ENCODE measurements at places on chromosomes 11 and 22.
A peak's percentile ranks its signal among the peaks of the same experiment; 100 is the strongest.

- DNase-seq, result no peak
These were observed 866 bp downstream of the GP1BB start for GRCh38 chr22:19723983-19724827.

GRCh38 chr11:65112546-65113360 lies 1.1 kb downstream of the TM7SF2 start:
- DNase-seq, result peak; percentile 70

GRCh38 chr22:40654522-40655167 lies 18.1 kb upstream of the MRTFA start:
- DNase-seq, result no peak

DNA sequence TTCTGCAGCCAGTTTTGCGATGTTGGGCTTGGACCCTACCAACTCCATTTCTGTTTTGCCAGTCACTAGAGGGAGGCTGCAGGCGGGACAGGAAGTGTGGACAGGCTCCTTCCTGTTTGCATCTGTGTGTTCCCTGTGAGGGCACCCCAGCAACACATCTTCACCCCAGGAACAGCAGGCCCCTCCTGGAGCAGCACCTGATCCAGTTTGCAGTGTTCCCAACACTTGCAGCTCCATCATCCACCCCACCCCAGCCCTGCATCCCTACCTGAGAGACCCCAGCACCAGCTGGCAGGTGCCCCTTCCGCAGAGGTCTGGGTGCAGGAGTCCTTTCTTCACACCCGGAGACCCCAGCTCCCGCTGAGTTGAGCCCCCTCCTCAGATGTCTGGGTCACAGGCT lies 7.4 kb upstream of the VSIG10L2 start:
- DNase-seq, result no peak

GRCh38 chr11:123093739-123094138 lies 31.8 kb upstream of the HSPA8 start:
- DNase-seq, result no peak

DNA sequence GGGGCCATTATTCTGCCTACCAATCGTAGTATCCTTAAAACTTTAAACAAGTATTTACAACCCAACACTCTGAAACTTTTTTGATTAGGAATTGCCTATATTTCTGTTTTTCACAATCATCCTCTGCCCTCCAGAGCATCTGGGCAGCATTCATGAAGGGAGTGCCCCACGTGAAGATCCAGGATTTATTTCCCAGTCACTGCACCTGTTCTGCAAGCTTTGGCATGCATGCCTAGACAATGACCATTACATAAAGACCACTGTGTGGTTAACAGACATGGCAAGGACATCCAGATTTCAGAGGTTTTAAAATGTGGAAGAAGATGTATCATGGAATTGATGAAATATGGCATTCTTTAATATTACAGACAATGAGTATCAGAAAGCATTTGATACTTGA lies 1083.8 kb downstream of the TBC1D22A start:
- no peak for DNase-seq

DNA sequence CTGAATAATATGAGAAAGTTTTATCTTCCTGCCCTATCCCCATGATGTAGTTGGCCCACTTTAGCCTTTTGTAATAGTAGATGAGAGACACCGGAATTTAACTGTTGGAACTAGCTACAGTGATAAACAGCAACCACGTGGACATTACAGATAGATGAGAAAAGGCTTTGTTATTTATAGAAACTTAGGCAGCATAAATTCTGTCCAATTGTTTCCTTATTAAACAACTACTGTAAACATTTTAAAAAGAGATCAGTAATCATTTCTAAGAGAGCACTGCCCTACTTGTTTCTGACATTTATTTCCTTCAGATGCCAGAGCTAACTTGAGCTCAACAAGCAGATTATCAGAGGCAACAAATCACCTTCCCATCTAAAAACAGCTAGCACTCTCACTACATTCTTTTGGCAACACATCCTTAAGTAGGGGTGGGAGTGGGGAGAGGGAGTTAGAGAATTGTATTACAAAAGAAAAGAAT lies 63.1 kb downstream of the SOX6 start:
- DNase-seq, result no peak

DNA sequence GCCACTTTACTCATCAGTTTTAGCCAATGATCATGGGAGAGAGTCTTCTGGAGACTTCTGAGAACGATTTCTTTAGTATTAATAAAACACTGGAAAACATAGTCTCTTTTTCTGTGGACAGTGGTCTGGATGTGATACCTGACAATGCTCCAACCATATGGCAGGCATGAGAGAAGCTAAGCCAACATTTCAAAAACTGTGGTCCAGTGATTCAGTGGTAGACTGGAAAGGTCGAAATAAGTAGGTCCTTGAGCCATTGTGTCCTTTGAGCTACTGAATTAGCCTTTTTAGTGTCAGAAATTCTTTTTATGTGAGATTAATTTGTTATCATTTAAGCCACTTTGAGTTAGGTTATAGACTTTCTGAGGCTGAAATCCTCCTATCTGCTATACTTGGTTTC lies 197.7 kb upstream of the CTSC start:
- no peak for DNase-seq

DNA sequence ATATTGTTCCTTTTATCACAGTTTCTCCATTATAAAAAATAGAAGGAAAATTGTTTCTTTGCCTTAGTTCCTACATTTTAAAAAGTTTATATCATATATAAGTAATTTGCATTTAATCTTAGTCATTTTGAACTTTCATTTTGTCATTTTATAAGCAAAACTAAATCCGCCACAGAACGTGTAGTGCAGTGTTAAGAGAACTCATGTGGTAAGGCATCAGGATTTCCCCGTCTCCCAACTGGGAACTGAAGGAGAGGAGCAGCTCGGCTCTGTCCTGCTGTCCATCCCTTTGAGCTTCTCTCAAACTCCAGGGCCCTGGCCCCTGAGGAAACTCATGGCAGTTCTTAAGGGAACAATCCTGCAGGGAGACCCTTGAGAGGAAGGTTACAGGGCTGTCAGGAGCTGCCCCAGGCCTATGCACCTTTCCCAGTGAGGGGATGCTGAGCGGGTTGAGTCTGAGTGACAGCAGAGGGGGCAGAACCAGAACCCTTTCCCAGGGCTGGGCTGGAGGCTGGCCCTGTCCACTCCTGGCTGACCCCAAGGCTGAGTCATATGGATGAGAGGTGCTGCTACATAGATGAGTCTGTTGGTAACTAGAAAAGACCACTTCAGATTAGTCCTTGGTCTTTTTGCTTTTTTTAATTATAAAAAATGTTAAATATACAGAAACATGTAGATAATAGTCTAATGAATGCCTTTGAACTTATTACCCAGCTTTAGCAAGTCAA lies 333.1 kb downstream of the TBC1D22A start:
- no peak for DNase-seq

- no peak for DNase-seq
These were observed 2.1 kb downstream of the FADD start for GRCh38 chr11:70205049-70205725.

GRCh38 chr11:30830681-30831080 lies 244.5 kb upstream of the MPPED2 start:
- no peak for DNase-seq

- DNase-seq, result no peak
These were observed 13.9 kb upstream of the PHLDA2 start for GRCh38 chr11:2942872-2943710.

GRCh38 chr11:45267052-45267451 lies 19.1 kb downstream of the SYT13 start:
- DNase-seq, result no peak

GRCh38 chr11:100182350-100182749 lies 504.7 kb upstream of the ARHGAP42 start:
- no peak for DNase-seq

- no peak for DNase-seq
These were observed 8.9 kb downstream of the RAPSN start for GRCh38 chr11:47440054-47440476.

DNA sequence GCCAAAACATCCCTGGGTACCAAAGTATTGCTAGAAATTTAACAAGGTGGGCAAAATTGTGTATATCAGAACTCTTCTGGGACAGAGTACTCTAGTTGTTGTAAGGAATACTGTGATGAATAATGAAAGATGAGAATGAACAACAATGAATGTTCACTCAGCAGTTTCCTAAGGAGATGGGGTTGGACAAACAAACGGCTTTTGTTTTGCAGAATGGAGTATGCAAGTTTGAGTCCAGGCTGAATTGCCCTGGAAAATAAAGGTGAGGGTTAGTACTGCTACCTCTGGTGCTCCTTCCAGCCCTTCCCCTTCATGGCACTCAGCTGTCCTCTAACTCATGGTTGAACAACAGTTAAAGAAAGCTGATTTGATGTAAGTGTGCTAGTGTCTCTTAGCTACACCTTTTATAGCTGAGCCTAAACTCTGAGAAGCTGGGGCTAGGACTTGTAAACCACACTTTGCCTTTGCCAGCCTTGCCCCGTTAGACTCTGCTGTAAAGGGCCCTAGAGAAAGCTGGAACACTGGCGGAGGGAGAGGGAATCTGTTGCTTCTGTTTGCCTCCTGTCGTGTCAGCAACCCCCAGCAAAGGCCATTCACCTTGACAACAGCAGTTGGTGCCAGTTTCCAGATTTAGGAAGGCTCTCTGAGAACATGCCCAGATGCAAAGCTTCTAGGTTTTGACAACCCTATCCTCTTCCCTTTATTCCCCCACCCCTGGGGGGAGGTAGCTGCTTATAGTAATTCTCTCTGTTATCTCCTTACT lies 41.2 kb upstream of the POLD3 start:
- DNase-seq, result no peak

DNA sequence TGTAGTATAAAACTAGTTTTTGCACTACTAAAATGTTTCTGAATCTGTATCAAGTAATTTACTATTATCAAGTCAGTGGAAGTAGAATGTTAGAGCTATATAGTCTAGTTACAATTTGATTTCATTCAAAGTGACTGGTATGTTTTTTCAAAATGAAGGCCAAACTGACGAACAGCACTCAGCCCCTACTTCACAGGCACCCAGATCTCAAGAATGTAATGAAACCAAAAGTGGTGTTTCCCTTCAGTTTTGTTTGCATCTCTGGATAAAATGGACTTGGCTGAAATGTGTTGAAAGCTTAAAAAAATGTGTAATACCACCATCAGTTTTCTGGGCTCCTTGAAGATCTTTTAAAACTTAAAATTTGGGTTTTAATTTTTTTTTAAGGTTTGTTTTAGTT lies 46.4 kb downstream of the QSER1 start:
- DNase-seq, result no peak

- DNase-seq, result no peak
These were observed 3.0 kb downstream of the SMTN start for GRCh38 chr22:31083923-31084810.

DNA sequence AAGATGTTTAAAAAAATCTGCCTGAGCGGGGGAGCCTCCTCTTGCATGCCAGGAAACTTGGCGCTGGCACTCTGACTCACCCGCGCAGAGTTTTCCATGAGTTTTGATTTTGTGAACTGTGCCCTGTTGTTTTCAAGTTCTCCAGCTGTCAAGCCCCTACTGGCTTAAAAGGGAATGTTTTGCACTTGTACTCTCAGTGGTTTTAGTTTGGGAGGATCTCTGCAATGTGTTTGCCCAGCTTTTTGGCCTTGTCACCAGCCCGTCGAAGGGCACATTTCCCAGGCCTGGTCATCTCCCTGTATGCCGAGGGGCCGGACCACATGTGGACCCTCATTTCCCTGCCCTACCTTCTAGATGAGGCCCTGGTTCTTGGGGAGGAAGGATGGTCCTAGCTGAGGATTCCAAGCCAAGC lies 12.2 kb downstream of the MRGPRF start:
- DNase-seq, result no peak

DNA sequence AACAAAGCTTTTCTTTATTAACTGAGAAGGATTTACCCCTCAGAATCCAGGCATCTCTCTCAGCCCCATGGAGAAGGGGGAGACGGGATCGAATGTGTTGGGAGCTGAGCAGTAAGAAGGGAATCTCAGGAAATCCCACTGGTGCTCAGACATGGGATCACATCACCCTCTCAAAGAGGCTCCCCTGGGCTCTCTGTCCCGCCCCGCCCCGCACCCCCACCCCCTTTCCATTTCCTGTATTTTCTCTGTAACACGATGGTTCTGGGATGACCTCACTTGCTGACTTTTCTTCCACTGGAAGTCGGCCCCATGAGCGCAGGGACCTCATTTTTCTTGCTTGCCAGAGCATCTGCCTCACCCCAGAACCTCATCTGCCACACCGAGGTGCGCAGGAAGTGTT lies 100.0 kb downstream of the RPS6KA4 start:
- DNase-seq, result no peak

DNA sequence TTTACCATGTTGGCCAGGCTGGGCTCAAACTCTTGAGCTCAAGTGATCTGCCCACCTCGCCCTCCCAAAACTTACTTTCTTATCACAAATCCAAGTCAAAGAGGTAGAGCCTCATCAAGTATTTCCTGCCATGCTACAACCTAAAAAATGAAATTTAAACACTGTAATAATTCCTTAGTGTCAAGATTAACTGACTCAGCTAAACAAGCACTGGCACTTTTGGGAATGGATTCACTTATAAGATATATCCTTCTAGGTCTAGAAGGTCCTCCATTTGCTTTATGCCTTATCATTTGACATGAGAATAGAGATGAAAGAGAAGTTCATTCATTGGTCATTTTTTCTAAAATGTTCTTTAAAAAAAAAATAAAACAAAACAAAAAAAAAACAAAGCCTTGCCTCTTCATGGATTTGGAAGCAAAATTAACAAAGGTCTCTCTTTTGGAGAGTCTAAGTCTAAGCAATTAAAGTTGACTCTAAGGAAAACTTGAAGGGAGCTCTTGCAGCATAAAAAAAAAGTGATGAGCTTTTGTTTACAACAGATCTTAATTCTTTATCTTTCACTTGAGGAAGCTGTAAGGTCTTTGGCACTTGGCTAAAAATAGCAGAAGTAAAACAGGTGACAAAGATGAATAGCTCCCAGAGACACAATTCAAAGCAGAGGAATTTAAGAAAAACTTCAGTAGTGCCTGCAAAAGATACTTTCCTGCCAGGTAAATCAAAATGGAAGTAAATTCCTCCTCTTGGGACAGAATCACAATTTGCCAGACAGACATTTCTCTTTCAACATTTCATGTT lies 50.3 kb downstream of the CADM1 start:
- DNase-seq, result no peak

- DNase-seq, result no peak
These were observed 245.4 kb downstream of the GRIK4 start for GRCh38 chr11:120756931-120757330.

GRCh38 chr22:26548984-26549383 lies 36.7 kb upstream of the TFIP11 start:
- DNase-seq, result no peak

- DNase-seq, result no peak
These were observed 33.4 kb downstream of the ARHGAP1 start for GRCh38 chr11:46667043-46667481.

DNA sequence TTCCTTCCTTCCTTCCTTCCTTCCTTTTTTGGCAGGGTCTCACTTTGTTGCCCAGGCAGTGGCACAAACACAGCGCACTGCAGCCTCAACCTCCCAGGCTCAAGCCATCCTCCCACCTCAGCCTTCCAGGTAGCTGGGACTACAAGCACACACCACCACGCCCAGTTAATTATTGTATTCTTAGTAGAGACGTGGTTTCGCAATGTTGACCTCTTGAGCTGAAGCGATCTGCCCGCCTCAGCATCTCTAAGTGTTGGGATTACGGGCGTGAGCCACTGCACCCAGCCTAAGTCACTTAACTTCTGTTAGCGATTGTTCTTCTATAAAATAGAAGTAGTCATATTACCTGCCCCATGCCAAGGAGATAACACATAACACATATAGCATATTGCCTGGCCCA lies 2.8 kb upstream of the SYTL2 start:
- no peak for DNase-seq

Measured in activated T-cell treated with anti-CD3 and anti-CD28 coated beads for 1 hour (primary cell).